Activated T-cell treated with anti-CD3 and anti-CD28 coated beads, Interleukin-2, amount 50 U/mL, for 24 hours (primary cell): ENCODE measurements at places on chromosomes 6 and 20.

DNA sequence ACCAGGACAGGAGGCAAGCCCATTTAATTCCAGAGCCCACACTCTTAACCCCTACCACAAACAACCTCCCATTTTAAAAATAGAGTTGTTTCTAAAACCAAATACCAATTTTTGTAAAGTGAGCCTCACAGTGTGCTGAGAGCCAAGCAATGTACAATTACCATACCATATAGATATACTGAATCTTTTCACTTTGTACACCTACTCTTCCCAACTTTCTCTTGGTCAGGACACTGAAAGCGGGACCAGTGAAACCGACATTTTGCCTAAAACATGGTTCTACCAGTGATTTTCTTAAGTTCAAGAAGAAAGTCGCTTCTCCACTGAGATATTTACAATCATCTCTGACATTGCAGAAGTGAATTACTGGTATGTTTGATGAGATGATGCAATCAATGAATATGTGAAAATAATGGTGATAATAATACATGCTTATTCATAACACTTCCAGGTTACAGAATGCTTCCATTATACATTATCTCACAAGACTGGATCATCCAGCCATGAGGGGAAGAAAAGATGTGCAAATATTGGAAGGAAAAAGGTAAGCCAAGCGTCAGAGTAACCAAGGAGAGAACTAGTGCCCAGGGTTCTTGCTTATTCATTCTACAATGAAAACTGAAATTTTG is 74.1 kb downstream of the HIVEP2 start:
- DNase-seq, result no peak

DNA sequence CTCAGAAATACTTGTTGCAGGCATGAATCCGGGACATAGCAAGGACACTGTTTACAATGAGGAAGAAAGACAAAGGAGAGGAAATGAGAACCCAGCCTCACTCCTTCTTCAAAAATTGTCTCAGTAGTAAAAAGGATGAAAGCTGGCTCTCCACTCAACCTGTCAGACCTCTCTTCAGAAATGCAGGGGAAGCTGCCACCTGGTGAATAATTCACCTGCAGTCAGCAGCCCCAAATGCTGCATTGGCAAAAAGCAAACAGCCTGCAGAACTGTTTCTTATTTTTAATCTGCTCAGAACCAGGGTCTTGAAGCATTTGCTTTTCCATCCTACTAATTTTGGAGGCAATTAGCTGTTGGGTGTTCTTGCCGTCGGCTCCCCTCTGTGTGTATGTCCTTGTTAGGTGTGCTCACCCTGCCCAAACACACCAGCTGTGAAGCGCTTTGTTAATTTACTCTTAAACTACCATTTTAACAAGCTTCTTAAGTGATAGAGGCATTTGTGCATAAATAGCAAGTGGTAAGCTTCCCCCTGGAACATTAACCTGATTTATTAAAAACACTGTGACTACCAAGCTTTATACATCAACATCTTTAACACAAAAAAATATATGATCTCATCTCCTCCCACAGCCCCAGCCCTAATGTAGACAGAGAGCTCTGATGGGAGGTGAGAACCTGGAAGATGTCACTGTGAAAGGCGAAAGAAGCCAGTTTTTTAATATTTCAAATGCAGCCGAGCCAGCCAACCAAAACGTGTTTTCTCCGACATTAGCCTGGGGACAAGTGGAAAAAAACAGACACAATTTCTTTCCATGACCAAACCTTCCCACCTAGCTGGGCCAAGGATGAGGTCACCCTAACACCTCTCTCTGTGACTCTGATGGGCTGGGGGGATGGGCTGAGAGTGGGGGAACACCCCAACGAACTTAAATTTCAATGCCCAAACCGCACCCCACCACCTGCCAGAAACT is 451.0 kb upstream of the SULF2 start:
- DNase-seq, result no peak

DNA sequence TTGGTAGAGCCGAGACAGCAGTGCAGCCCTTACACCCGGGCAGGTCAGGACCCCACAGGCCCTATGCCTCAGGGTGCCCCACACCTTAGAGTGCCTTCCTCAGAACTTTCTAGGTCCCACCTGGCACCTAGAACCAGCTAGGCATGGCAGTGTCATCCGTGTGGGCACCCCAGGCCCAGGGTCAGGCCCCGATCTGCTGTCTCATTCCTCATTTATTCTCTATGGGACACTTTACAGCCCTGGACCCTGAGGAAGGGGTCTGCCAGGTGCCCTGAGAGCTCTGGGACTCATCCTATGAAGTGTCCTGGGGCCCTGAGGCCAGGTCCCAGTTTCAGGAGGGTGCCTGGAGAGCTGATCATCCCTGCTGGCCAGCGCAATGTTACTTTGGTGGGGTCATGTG is 8.1 kb upstream of the BPI start:
- DNase-seq, result no peak

DNA sequence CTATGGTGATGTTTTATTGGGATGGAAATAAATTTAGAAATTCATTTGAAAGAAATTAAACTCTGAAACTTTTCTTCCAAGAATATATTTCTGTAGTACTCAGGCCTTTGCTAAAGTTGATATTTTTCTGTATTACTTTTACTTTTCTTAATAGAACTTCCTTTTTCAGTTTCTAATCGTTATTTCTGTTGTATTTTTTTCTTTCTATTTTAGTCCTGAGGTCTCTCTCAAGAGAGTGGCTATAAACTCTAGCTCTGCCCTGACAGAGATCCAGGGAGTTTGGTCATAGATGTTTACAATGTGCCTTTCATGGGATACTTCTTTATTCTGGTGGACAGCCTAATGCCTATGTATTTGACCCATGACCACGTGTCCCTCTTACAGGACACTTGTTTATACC is 51.0 kb downstream of the OR2B6 start:
- DNase-seq, result no peak

DNA sequence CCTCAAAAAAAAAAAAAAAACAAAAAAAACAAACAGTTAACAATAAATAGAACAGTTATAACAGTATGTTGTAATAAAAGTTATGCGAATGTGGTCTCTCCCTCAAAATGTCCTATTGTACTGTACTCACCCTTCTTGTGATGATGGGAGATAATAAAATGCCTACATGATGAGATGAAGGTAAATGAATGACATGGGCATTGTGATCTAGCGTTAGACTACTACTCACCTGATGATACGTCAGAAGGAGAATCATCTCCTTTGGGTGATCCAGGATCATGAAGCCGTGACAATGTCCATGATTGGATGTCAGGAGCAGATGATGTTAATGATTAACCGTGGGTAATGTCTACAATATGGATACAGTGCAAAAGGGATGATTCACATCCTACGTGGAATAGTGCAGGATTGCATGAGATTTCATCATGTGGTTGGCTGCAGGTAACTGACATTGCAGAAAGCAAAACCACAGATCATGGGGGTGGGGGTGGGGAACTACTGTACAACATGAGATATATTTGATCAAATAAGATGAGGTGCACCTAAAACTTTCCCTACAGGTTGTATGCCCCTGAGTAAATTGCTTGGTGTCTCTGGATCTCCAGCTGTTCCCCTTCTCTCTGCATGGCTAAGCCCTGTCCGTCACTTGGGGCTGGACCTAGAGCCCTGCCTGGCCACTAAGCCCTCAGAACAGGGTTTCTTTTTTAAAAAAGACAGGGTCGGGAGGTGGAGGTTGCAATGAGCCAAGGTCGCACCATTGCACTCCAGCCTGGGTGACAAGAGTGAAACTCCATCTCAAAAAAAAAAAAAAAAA is 6.2 kb upstream of the RBCK1 start:
- DNase-seq, result no peak

GRCh38 chr6:53828215-53828614 is 33.4 kb downstream of the LRRC1 start:
- DNase-seq, result no peak

- no peak for DNase-seq
Observed at GRCh38 chr20:8254911-8255582, 123.0 kb downstream of the PLCB1 start.

DNA sequence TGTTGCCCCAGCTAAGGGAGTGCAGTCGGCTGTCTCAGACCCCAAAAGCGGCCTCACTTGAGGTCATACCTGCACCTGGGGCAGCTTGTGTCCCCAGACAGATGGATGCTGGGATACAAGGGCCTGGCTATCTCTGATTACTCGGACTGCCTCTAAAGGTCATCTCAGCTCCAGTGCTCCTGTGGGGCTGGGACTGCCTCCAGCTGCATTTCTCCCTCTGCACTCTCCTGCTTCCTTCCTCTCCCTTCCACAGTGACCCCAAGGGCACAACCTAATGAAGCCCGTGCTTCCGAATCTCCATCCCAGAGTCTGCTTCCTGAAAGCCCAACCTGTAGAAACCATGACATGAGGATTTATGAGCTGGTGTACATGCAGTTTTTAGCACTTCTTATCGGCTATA is 22.8 kb upstream of the OCSTAMP start:
- no peak for DNase-seq

- no peak for DNase-seq
Observed at GRCh38 chr6:136969930-136970329, 47.8 kb downstream of the SLC35D3 start.

GRCh38 chr6:158653577-158654354 is 3.9 kb downstream of the SYTL3 start:
- peak; percentile 85 for DNase-seq

GRCh38 chr6:12967686-12968085 is 251.1 kb downstream of the PHACTR1 start:
- no peak for DNase-seq

DNA sequence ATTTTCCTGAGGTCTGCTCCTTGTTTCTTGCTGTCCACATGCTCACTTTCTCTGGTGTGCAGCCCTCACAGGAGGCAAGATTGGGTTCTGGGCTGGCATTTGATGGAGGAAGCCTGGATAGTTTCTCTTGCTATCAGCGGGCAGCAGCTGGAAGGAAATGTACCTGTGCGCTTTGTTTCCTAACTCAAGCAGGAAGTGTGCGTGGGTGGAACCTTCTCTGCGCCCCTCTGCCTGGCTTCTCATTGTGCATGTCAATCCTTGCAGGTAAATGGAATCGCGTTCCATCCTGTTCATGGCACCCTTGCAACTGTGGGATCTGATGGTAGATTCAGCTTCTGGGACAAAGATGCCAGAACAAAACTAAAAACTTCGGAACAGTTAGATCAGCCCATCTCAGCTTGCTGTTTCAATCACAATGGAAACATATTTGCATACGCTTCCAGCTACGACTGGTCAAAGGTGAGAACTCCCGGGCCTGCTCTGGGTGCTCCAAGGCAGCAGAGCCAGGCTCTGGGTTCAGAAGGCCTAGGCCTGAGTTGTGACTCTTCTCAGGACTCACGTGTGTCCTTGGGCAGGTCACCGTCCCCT is 16.8 kb upstream of the RBM38 start:
- DNase-seq, result no peak

GRCh38 chr20:17987988-17988387 is 19.2 kb downstream of the MGME1 start:
- no peak for DNase-seq

GRCh38 chr20:20036756-20037155 is 15.5 kb downstream of the CRNKL1 start:
- DNase-seq, result no peak

DNA sequence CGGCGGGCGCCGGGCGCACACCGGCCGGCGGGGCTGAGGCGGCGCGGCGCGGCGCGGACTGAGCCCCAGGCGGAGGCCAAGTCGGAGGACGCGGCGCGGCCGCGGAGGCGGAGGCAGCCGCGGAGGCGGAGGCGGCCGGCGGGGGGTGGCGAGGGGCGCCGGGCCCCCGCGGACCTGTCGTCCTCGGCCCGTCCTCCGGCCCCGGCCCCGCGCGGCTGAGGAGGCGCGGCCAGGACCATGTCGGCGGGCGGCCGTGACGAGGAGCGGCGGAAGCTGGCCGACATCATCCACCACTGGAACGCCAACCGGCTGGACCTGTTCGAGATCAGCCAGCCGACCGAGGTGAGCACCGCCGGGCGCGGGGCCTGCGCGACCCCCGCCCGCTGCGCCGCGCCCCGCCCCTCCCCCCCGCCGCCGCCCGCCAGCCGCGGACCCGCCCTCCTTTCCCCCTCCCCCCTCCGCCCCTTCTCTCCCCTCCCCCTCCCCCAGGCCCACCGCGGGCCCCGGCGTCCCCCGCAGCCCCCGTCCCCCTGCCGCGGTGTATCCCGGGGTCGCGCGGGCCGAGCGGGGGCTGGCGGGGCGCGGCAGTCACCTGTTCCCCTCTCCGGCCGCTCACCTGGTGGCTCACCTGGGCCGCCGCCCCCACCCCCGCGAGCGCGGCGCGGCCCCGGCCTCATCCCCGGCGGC is at the start of gene AFDN:
Gene AFDN (plus strand): TSS at position 16 of the 687 bp plus-strand sequence. CDS start 222 bp downstream, at position 238.
- DNase-seq, result peak; percentile 56

- DNase-seq, result no peak
Observed at GRCh38 chr6:116387374-116387773, 16.6 kb downstream of the DSE start.

DNA sequence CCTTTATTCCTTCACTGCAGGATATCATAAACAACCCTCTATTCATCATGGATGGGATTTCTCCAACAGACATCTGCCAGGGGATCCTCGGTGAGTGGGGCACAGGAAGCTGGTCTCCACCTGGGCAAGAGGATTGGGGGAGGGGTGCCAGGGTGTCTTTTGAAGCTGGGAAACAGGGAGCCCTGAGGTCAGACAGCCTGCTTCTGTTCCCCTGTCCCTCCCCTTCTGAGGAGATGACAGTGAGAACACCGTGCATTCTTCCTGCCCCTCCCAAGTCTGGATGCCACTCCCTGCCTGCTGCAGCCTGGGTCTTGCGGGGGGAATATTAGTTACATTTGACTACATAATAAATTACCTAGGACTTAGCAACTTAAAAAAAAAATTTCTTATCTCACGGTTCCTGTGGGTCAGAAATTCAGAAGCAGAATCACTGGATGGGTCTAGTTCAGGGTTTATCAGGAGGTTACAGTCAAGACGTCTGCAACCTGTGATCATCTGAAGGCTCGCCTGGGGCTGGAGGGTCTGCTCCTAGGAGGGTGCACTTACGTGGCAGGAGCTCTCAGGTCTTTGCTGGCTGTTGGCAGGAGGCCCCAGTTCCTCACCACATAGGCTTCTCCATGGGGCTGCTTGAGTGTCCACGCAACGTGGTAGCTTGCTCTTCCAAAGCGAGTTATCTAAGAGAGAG is 11.4 kb downstream of the CAPN11 start:
- DNase-seq, result no peak

DNA sequence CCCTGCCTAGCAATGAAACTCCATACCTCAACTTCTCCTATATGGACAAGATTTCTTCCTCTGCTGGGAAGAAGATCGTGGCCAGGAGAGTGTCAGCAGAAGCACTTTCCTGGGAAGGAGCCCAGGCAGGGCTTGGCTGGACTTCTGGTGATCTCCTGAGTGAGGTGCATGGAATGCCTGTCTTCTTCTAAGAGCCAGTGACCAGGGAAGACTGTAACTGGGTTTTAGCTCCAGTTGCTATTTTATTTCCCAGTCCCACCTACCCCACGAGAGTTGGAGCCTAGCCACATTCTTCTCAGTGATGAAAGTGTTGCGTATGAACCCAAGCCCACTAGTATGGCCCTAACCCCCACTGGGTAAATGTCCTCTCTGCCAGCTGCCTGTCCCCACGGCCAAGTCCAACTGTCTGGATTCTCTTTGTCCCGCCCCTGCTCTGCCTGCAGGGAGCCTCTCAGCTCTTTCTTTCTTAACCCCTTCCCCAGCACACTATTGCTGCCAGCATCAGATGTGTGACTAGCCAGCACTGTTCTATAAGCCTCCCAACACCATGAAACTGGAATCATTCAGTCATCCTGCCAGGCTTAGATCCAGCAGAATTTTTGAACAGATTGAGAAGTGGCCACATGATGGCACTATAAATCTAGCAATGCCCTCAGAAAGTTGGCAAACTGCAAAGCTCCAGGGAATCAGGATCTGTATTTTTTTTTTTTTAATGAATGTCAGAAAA is 69.8 kb upstream of the FAM184A start:
- no peak for DNase-seq

- DNase-seq, result no peak
Observed at GRCh38 chr20:53870426-53871315, 199.7 kb downstream of the BCAS1 start.

GRCh38 chr6:77474286-77474956 is 11.1 kb upstream of the HTR1B start:
- no peak for DNase-seq
